ENCODE measurements at places on chromosomes 4 and X. TPM values are rescaled to one million over a fixed set of nuclear protein-coding genes. Genes with fewer than 3 reads are reported as not detected.

The MAP7D3 gene
- 22.5 TPM for total RNA-seq

The VEGFD gene
- total RNA-seq = not detected

The APOOL gene
- 9.6 TPM for total RNA-seq

The CYSLTR1 gene
- not detected for total RNA-seq

The EMCN gene
- total RNA-seq = 0.08 TPM

The LAS1L gene
- 66.5 TPM for total RNA-seq

The DMP1 gene
- not detected for total RNA-seq

The PHEX gene
- 2.4 TPM for total RNA-seq

The TMEM184C gene
- 16.4 TPM for total RNA-seq

The CT83 gene
- 11.4 TPM for total RNA-seq

The JCHAIN gene
- total RNA-seq = not detected

The GRIA3 gene
- total RNA-seq = not detected

The DCAF12L2 gene
- total RNA-seq = not detected

The GAGE12J gene
- 0.57 TPM for total RNA-seq

The IL3RA gene
- total RNA-seq = not detected

The USP17L20 gene
- total RNA-seq = not detected

The AWAT2 gene
- total RNA-seq = not detected

The S100G gene
- not detected for total RNA-seq

The PCSK1N gene
- total RNA-seq = 2.3 TPM

The MAGEA10 gene
- total RNA-seq = 10.1 TPM

The SPANXD gene
- total RNA-seq = 7.1 TPM

The FRMPD4 gene
- total RNA-seq = 0.79 TPM

The GASK1B gene
- 1.1 TPM for total RNA-seq

The ABLIM2 gene
- not detected for total RNA-seq

The HTT-AS gene
- total RNA-seq = not detected

The PNCK gene
- total RNA-seq = 2.5 TPM

The MAGED2 gene
- total RNA-seq = 85.0 TPM

The IL13RA2 gene
- total RNA-seq = 350 TPM

The SPARCL1 gene
- total RNA-seq = not detected

The NAA11 gene
- 48.1 TPM for total RNA-seq

The TMSB15A gene
- 0.68 TPM for total RNA-seq

The KCNE5 gene
- total RNA-seq = 0.56 TPM

The TRIM75 gene
- not detected for total RNA-seq
